Hematopoietic multipotent progenitor cell treated with erythropoietin and hydrocortisone succinate and interleukin-3 and kit ligand, for 4 days (in vitro differentiated cells): ENCODE measurements at places on chromosomes 11 and 22.
A peak's percentile ranks its signal among the peaks of the same experiment; 100 is the strongest.

DNA sequence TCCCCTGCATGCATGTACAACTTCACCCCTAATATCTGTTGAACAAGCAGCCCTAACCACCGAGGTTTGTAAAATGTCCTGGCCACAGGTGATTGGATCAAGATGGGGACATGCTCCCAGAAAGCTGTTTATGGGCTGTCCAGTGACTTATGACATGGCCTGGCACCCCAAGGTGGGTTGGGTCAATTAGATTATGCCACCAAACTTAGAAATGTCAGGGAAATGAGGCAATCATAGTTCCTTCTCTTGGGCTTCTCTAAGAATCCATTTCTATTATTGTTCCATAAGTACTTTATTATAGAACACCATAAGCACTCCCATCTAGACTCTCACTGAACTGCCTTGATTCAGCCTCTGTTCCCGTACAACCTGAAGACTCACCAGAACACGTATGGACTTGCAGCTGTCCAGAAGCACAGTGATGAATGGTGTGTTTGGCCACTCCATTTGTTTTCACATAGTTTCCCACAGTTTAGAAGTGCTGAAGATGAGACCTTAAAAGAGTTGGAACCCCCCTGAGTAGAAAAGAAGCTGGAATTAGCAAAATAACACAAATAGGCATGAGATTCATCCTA is 45.5 kb upstream of the OLFML1 start:
- DNase-seq, result no peak

GRCh38 chr22:36902143-36902926 is 11.1 kb upstream of the CSF2RB start:
- peak; percentile 50 for DNase-seq

GRCh38 chr11:118918686-118919280 is 6.9 kb downstream of the BCL9L start:
- peak; percentile 51 for DNase-seq

GRCh38 chr11:1356478-1356960 is 33.2 kb upstream of the BRSK2 start:
- no peak for DNase-seq

- no peak for DNase-seq
Measured at GRCh38 chr11:11937433-11937832, 71.0 kb downstream of the DKK3 start.

DNA sequence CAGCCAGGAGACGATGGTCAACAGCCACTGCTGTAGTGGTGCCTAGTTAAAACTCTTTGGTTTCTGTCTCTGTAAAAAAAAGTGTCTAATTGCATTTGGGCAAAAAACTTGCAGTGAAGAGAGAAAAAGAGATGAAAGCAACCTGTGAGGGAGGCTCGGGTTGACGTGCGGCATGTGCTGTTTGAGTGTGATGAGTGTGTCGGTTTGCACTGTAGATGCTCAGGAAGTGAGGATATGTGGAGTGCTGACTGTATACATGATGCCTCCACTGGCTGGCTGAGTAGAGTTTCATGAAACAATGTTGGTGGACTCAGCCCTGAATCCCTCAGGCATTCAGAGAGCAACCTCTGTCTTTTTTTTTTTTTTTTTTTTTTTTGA is 4.3 kb upstream of the DGCR6L start:
- no peak for DNase-seq

DNA sequence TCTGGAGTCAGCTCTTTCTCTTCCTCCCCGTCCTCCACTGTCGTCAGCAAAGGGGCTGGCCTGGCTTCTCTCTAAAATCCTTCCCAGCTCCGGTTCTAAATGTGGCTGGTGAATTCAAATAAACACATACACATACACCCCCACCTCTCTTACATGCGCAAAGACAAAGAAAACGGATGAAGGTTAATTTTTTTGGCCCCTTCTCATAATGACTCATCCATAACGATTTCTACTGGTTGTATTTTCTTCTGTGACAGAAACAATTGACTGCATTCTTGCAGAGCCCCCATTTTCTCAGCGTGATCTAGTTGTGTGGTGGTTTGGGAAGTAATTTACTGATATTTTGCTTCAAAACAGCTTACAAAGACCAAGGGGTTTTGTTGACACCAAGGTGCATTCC is 130.0 kb upstream of the NTM start:
- no peak for DNase-seq

DNA sequence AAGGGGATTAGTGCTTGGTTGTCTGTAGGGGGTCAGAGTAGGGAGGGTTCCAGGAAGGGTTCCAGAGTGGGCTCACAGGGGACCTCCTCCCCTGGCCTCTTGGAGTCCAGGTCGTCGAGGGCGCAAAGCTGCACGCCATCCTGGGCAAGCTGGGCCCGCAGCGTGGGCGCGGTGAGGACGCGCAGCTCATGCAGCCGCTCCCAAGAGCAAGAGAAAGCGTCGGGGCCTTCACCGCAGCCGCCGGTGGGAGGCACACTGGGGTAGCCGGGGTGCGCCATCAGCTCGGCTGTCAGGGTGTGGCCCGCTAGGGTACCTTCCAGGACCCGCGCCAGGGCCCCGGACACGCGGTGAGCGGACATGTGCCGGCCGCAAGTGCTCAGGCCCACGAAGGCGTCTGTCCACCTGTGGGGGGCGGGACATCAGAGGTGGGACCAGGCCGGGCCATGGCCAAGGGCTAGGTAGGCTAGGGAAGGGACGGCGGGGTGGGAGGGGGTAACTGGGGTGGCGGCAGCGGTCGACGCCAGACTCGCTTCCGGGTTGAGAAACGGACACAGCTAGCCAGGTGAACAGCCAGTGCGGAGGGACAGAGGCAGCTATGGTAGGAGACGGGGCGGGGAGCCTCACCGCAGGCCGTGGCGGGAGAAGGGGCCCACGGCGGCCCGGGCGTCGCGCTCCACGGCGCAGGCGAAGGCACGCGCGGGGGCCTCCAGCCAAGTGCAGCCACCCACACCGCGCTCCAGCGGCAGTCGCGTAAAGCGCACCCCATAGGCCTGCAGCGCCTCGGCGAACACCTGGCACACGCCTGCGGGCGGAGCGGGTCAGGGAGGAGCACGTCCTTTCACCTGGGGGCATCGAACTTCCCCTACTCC is 1.2 kb downstream of the YDJC start:
- DNase-seq, result no peak

DNA sequence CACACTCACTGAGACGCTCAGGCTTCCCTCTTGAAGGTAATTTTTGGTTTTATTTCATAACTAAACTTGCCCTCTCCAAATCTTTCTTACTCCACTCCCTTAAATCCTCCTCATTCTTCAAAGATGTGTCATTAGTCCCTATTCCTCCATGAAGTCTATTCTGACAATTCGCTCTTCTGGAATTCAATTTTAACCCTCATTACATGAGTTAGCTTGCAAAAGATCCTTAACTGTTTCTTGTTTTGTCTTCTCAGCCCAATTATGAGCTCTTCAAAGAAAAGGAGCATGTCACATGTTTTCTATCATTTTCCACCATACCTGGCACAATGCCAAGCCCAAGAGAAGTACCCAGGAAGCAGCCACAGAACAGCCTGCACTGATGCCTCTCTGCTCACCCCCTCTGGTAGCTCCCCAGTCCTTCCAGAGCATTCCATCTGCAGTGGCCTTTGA is 13.0 kb downstream of the GALNT18 start:
- DNase-seq, result peak; percentile 18

- DNase-seq, result no peak
Measured at GRCh38 chr22:44340271-44341239, 27.8 kb upstream of the SHISAL1 start.

DNA sequence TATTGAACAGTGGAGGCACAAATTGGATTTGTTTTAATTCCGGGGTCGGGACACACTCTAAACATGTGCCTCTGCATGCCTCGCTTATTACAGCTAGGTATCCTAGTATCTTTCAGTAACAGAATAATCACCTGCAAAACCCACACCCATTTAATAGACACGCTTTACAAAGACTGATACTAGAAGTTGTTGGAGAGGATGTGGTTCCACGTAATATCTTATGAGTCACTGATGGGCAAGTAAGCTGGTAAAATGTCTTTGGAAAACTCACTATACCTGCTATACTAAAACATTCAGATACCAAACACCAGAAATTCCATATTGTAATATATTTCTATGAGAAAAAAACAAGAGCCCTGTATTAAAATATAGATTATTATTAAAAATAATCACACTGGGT is 84.0 kb downstream of the GGTLC2 start:
- no peak for DNase-seq

DNA sequence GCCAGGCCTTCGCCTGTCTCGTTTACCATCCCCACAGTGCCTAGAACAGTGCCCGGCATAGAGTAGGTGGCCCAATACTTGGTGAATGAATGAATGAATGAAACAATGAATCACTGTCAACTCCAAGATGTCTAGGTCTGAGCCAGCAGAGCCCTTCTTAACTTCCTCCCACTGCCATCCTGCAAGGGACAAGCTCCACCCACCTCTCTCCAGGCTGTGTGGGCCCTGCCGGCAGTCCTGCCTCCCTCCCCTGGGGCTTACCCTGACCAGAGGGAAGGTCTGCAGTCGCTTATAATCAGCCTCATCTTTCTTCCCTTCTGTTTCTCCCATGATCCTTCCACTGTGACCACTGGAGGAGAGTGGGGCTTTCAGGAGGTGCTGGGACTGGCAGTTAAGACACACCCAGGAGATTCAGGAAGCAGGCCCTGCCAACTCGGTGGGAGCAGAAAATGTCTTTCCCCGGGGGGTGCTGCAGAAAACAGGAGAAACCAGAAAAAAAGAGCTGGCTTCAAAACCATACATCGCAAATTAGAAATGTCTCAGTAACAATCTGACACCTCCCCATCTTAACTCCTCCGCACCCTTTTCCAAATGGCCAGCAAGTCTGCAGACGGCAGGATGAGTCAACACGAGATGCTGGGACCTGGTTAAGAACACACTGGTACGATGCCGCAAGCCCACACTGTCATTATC is 11.4 kb downstream of the DNAL4 start:
- DNase-seq, result peak; percentile 79
